ENCODE measurements at places on chromosomes 16 and 17. TPM values are rescaled to one million over a fixed set of nuclear protein-coding genes. Genes with fewer than 3 reads are reported as not detected.

Gene CFAP97D1
- not detected for total RNA-seq

Gene ITGA2B
- 2.6 TPM for total RNA-seq

Gene MYO15A
- not detected for total RNA-seq

Gene SLC5A10
- total RNA-seq: 0.16 TPM

Gene KRTAP9-1
- not detected for total RNA-seq

Measured in right atrium auricular region (tissue), 2 donors.